Uterus (tissue), 4 donors: ENCODE measurements at places on chromosomes 7 and 10. TPM values are rescaled to one million over a fixed set of nuclear protein-coding genes. Genes with fewer than 3 reads are reported as not detected.

- no peaks in the 10 kb centered on the region for H3K27me3 ChIP-seq
- DNase-seq = no peak
- H3K4me3 ChIP-seq = no peak overlapping the region
- no peaks in the 10 kb centered on the region for H3K36me3 ChIP-seq
- no peaks in the 10 kb centered on the region for H3K4me1 ChIP-seq
- no peak overlapping the region for H3K27ac ChIP-seq
These were observed 72.5 kb upstream of the CTBP2 start for GRCh38 chr10:125232841-125233240.

DNA sequence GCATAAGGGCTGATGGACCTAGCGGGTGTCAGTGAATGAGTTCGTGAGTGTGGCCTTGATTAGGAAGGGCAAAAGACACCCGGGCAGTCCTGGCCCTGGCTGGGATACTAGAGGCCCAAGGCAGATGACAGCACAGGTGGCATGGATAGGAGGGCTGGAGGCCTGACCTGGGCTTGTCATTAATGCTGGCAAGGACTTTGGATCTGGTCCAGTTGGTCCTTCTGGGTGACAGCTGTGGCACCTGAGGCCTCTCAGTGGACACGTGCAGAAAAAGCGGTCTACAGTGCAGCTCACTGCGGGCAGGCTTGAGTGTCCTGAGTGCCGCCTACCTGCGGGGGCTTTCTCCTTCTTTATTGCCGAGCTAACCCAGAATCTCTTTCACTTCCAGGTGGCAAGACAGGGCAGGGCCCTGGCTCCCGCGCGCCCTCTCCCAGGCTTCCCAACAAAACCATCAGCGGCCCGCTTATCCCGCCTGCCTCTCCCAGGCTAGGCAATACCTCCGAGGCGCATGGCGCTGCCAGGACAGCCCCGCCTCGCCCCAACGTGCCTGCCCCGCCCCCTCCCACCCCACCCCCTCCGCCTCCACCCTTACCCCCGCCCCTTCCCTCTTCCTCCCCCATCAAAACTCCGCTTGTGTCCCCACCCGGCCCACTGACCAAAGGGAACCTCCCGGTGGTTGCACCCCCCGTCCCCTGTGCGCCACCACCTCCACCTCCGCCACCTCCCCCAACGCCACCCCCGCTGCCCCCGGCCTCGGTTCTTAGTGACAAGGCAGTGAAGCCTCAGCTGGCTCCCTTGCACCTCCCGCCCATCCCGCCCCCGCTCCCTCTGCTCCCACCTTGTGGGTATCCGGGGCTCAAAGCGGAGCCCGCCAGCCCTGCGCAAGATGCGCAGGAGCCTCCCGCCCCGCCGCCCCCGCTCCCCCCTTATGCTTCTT is 77.4 kb downstream of the WIPF3 start:
- peak overlapping the region; percentile 45 for H3K27ac ChIP-seq
- H3K4me1 ChIP-seq = no peaks in the 10 kb centered on the region
- H3K4me3 ChIP-seq = peak overlapping the region; percentile 39
- DNase-seq = peak; percentile 24
- H3K36me3 ChIP-seq = no peaks in the 10 kb centered on the region

GRCh38 chr7:28530175-28530802 is 118.0 kb downstream of the CREB5 start:
- DNase-seq = peak; percentile 42
- no peaks in the 10 kb centered on the region for H3K27me3 ChIP-seq
- no peak overlapping the region for H3K4me3 ChIP-seq
- no peaks in the 10 kb centered on the region for H3K4me1 ChIP-seq

Gene AKR1C2
- 5.4 TPM for total RNA-seq

Gene CYP2C9
- total RNA-seq = not detected
